ENCODE measurements at places on chromosomes 3 and 15. TPM values are rescaled to one million over a fixed set of nuclear protein-coding genes. Genes with fewer than 3 reads are reported as not detected.
A peak's percentile ranks its signal among the peaks of the same experiment; 100 is the strongest.

Gene COLQ
- polyA plus RNA-seq = 2.5 TPM

GRCh38 chr15:95883064-95883463, 447.4 kb upstream of the NR2F2 start:
- no peaks in the 10 kb centered on the region for H3K4me1 ChIP-seq
- DNase-seq = no peak
- no peaks in the 10 kb centered on the region for H3K27me3 ChIP-seq
- no peaks in the 10 kb centered on the region for H3K36me3 ChIP-seq
- H3K4me3 ChIP-seq = no peak overlapping the region
- no peak overlapping the region for H3K27ac ChIP-seq

DNA sequence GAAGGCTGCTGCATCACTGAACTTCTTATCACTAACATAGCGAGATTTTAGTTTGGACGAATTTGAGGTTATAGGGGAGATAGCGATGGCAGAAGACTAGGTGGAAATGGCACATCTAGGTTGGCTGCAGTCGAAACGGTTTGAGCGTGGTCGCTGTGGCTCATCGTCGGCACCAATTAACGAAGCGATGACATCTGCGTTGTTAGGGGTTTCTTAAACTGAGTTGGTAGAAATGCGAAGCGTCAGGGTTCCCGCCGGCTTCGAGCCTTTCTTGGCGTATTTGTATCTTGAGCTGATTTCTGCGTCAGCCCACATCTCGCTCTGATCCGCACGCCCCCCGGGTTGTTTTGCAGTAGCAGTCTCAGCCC, 319 bp downstream of the LNP1 start:
- H3K4me1 ChIP-seq = peaks cover 18% of the 10 kb centered on the region
- no peaks in the 10 kb centered on the region for H3K27me3 ChIP-seq
- peak overlapping the region; percentile 91 for H3K4me3 ChIP-seq
- no peaks in the 10 kb centered on the region for H3K36me3 ChIP-seq
- peak overlapping the region; percentile 73 for H3K27ac ChIP-seq
- no peak for DNase-seq

- H3K4me1 ChIP-seq = no peaks in the 10 kb centered on the region
- no peak overlapping the region for H3K4me3 ChIP-seq
- DNase-seq = no peak
- H3K27ac ChIP-seq = no peak overlapping the region
- no peaks in the 10 kb centered on the region for H3K36me3 ChIP-seq
- no peaks in the 10 kb centered on the region for H3K27me3 ChIP-seq
These were observed 173.4 kb downstream of the WNT5A start for GRCh38 chr3:55313666-55314065.

DNA sequence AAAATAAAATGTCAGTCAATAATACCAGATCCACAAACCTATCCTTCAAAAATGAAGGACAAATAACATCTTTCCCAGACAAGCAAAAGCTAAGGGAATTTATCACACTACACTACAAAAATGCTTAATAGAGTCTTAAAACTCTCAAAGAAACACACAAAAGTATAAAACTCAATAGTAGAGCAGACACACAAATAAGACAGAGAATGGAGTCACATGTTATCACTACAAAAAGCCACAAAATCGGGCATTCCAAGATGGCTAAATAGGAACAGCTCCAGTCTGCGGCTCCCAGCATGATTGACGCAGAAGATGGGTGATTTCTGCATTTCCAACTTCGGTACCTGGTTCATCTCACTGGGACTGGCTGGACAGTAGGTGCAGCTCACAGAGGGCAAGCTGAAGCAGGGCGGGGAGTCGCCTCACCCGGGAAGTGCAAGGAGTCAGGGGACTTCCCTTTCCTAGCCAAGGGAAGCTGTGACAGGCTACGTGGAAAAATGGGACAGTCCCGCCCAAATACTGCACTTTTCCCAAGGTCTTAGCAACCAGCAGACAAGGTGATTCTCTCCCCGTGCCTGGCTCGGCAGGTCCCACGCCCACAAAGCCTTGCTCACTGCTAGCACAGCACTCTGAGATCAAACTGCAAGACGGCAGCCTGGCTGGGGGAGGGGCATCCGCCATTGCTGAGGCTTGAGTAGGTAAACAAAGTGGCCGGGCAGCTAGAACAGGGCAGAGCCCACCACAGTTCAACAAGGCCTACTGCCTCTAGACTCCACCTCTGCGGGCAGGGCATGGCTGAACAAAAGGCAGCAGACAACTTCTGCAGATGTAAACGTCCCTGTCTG, 46.3 kb downstream of the SENP7 start:
- no peak overlapping the region for H3K4me3 ChIP-seq
- H3K36me3 ChIP-seq = no peaks in the 10 kb centered on the region
- DNase-seq = no peak

All from B cell (primary cell).